ENCODE measurements at places on chromosomes 5 and 9. TPM values are rescaled to one million over a fixed set of nuclear protein-coding genes. Genes with fewer than 3 reads are reported as not detected.

DNA sequence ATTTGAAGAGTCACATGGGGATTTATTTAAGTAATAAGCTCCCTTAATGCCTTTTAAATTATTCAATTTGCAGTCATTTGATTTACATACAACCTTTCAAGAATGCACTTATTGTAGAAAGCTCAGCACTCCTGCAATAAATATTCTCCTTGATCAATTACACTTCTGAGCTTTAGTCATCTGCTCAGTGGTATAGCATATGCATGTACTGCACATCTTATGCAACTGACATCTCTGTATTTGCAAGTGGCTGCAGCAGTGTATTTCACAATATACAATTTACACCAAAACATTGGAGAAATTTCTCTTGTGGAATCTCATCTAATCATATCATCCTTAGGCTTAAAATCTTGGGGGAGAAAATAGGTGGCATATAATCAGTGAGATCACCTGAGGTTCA, 325.7 kb downstream of the SLF1 start:
- DNase-seq = no peak

Gene NDFIP1
- polyA plus RNA-seq = 57.4 TPM

GRCh38 chr5:128774605-128775004, 190.7 kb upstream of the SLC27A6 start:
- DNase-seq = no peak

Gene PCDHB11
- polyA plus RNA-seq = 0.07 TPM

DNA sequence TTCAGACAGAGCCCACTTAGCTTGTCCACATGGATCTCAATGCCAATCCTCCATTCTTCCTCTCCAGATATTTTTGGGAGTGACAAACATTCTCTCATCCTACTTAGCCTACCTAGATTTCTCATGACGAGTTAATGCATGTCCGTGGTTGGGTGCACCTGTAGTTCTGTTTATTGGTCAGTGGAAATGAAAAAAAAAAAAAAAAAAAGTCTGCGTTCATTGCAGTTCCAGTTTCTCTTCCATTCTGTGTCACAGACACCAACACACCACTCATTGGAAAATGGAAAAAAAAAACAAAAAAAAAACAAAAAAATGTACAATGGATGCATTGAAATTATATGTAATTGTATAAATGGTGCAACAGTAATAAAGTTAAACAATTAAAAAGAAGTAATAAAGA, 59.0 kb downstream of the BASP1 start:
- no peak for DNase-seq

All from A549 (cell line).